ENCODE measurements at places on chromosomes 5 and 9. TPM values are rescaled to one million over a fixed set of nuclear protein-coding genes. Genes with fewer than 3 reads are reported as not detected.

The FGD3 gene
- total RNA-seq = 13.4 TPM

The TPPP gene
- 5.6 TPM for total RNA-seq

The ADCY2 gene
- total RNA-seq = 9.3 TPM

The ADAMTSL2 gene
- total RNA-seq = 20.9 TPM

The GABRA1 gene
- not detected for total RNA-seq

The ZNF367 gene
- total RNA-seq = 1.3 TPM

The ALDH7A1 gene
- total RNA-seq = 25.3 TPM

The FOXD4 gene
- not detected for total RNA-seq

The SLC25A2 gene
- 0.69 TPM for total RNA-seq

The AGXT2 gene
- total RNA-seq = not detected

The ABLIM3 gene
- 46.0 TPM for total RNA-seq

The RNF183 gene
- not detected for total RNA-seq

The BASP1 gene
- 45.6 TPM for total RNA-seq

The FGF18 gene
- 15.2 TPM for total RNA-seq

The PTGES gene
- 9.1 TPM for total RNA-seq

The CSF1R gene
- 125 TPM for total RNA-seq

The SLC2A8 gene
- total RNA-seq = 15.3 TPM

The LCN9 gene
- total RNA-seq = not detected

The PDE8B gene
- total RNA-seq = 25.5 TPM

The IL5 gene
- total RNA-seq = not detected

The INSL4 gene
- total RNA-seq = not detected
